Adrenal gland (tissue), 19 donors: ENCODE measurements at places on chromosomes 3 and 15.

DNA sequence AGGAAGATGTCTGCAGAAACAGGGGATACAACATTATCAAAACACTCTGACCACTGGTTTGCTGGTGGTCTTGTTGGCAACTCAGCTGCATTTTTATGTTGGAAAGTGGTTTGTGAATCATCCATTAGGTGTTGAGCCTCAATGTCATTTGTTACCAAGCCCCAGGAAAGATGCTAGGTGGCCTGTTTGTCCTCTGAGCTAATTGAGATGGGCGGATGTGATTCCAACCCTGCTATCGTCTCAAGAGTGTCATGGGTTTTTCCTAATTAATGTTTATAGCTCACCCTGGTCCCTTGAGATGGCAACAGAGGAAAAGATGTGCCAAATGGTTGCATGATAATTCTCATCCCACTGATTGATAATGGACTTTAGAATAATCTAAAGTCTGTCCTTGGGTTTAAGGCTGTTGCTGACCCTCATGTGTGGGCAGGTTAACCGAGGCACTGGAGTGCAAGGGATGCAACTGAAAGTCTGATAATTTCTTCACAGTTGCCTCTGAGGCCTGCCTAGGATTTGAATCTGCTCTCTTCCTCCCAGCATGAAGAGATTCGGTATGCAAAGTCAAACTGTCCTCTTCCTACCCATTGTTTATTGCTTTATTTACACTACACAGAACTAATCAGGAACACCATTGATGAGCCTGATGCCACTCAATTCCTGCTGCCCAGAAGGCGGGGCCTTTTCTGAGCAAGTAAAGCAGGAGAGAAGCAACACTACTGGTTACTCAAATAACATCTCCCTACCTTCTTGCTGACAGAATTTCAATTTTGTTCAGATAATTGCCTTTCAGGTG lies 166.2 kb upstream of the TBC1D5 start:
- H3K27ac ChIP-seq, result no peak overlapping the region
- no peaks in the 10 kb centered on the region for H3K4me1 ChIP-seq
- H3K4me3 ChIP-seq, result no peak overlapping the region
- no peaks in the 10 kb centered on the region for H3K27me3 ChIP-seq
- DNase-seq, result no peak

GRCh38 chr3:6799264-6799915 lies 61.5 kb upstream of the GRM7 start:
- H3K27me3 ChIP-seq, result no peaks in the 10 kb centered on the region
- H3K4me3 ChIP-seq, result no peak overlapping the region
- DNase-seq, result peak; percentile 52

DNA sequence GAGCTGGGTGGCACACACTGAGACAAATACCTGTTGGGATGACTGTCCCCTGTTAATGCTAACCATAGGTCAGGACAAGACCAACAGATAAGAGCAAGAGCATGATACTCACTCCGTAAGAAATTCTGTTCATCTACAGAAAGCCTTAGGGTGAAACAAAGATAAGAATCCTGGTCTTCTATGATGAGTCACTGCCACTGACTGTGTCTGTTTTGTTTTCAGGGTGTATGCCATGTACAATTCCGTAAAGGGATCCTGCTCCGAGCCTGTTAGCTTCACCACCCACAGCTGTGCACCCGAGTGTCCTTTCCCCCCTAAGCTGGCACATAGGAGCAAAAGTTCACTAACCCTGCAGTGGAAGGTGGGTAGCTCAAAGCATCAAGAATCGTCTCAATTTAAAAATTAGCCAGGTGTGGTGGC lies 141.1 kb downstream of the GHSR start:
- DNase-seq, result no peak
- H3K36me3 ChIP-seq, result peaks cover 48% of the 10 kb centered on the region
- peaks cover 41% of the 10 kb centered on the region for H3K4me1 ChIP-seq
- H3K27me3 ChIP-seq, result no peaks in the 10 kb centered on the region
- no peak overlapping the region for H3K27ac ChIP-seq
- no peak overlapping the region for H3K4me3 ChIP-seq

DNA sequence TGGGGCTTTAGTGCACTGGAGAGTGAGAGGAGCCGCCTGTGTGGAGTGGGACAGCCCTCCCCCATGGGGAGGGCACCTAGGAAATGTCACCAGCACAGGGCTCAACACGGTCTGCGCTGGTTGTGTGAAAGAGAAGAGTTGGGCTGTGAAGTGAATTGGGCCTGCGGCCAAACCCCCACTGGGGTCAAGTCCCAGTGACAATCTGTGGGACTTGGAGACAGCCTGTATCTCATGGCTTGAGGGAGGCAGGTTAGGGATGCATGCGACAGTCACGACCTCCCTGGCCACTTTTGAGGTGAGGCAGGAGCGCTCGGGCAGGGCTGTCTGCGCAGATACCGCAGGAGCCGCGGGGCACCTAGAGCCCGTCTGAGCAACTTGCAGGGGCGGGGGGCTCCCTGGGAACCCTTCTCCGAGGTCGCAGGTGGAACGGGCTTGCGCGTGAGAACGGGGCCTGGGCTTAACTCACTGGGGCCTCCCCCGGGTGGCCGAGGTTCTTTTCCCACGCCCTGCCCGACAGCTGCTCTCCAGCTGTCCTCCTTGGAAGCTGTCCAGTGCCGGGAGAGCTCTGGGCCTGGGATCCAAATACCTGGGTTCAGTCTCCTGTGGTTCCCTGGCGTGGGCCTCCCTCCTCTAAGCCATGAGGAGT lies 77.4 kb downstream of the SNRK start:
- H3K4me1 ChIP-seq, result no peaks in the 10 kb centered on the region
- DNase-seq, result no peak
- no peak overlapping the region for H3K4me3 ChIP-seq

- no peaks in the 10 kb centered on the region for H3K27me3 ChIP-seq
- no peaks in the 10 kb centered on the region for H3K36me3 ChIP-seq
- no peaks in the 10 kb centered on the region for H3K4me1 ChIP-seq
- H3K27ac ChIP-seq, result no peak overlapping the region
- no peak overlapping the region for H3K4me3 ChIP-seq
Measured at GRCh38 chr3:79032686-79033318, 735.0 kb downstream of the ROBO1 start.

DNA sequence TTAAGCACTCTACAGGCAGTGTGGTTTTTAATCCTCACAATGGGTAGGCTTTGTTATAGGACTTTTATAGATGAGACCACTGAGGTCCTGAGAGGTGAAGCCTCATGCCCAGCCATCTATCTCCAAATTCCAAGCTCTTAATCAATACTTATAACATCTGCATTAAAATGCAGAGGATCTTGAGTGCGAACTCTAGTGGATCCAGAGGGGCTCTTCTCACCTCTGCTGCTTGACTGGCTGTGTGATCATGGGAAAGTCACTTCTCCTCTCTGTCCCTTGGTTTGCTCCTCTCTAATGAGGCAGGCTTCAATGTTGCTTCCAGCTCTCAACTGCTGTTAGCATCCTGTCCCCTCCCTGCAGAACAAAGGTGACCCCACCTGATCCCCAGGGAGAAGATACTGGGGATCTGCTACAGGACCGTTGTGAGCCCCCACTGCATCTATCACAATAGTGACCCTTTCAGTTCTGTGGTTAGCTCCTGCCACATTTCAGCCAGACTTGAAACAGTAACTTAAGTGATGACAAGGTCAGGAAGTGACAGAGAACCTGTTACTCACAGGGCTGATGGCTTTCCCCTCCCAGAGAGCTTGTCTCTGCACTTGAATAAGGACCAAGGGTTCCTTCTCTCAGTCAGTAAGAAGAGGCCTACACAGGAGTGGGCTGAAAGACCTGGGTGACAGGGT lies 1.3 kb downstream of the SLC27A2 start:
- H3K27me3 ChIP-seq, result peaks cover 8% of the 10 kb centered on the region
- no peaks in the 10 kb centered on the region for H3K36me3 ChIP-seq
- peaks cover 11% of the 10 kb centered on the region for H3K4me1 ChIP-seq
- no peak for DNase-seq
- H3K27ac ChIP-seq, result no peak overlapping the region

- no peaks in the 10 kb centered on the region for H3K4me1 ChIP-seq
- no peak overlapping the region for H3K27ac ChIP-seq
- no peaks in the 10 kb centered on the region for H3K27me3 ChIP-seq
Measured at GRCh38 chr15:50819344-50819743, 53.8 kb upstream of the SPPL2A start.
